ENCODE measurements at places on chromosomes 5 and 9.

- DNase-seq = no peak
These were observed 40.6 kb downstream of the TMEM174 start for GRCh38 chr5:73213566-73213998.

GRCh38 chr5:172315587-172316493 lies 32.3 kb upstream of the UBTD2 start:
- no peak for DNase-seq

GRCh38 chr9:27939186-27939585 lies 365.9 kb upstream of the C9orf72 start:
- DNase-seq = no peak

DNA sequence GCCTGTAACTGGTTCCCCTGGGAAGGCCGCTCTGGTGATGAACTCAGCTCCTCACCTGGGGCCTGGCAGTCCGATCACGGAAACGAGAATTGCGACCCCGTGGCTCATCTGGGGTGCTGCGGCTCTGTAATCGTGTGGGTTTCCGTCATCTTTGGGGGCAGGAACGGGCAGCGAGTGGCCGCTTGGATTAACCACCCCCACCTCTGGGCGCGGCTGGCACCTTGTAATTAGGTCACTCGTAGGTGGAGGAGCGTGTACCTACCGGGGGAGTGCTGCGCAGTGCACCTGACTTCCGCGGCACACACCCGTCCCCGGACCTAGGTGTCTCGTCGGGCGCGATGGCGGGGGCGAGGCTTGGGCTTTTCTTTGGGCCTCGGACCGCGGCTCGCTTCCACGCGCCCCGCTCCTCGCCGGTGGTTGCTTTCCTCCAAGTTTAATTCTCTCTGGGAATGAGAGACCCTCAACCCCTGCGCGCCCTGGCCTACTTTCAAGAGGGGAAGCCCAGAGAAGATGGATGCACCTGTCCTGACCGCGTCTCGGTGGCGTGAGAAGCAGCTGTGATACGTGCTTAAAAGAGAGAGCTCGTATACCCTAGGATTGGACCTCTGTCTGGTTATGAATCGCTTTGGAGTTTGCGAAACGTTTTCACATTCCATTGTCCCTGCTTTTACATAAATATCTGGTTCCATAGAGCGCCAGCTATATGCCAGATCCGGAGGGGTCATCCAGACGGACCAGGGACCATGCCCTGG lies 744 bp upstream of the PPP2CA start:
- no peak for DNase-seq

- no peak for DNase-seq
These were observed 40.3 kb downstream of the RGMB start for GRCh38 chr5:98813755-98814154.

All from stimulated activated CD4-positive, alpha-beta T cell treated with anti-CD3 and anti-CD28 coated beads, Interleukin-4, amount 100 ng/mL, for 1 hour (primary cell).